Left renal cortex interstitium (tissue), 4 donors: ENCODE measurements at places on chromosomes 13 and 19.

DNA sequence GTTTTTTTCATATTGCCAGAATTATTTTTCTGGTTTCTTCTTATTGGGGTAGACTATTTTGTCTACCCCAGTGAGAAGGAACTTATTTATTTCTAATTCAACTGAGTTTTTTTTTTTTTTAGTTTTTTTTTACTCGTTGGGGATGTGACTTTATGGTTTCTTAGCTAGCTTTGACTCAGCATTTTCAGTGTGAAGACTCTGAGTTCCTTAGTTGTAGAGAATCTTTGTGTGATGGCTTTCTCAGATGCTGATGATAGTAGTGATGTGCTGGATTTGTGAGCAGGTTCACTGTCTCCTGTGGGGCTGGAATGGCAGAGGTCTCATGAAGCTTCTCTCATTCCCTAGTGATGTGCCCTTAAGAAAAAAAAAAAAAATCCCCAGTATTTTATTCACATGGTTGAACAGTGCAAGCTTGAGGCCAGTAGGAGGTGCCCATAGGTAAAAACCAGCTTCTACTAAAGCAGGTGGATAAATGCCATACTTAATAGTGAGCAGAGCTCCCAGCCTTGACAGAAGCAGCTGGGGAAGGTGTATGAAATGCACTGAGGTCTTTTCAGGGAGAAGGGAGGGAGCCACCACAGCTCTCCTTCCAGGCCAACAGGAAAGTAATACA, 106.2 kb upstream of the KLF5 start:
- no peak for DNase-seq

- no peak for DNase-seq
Observed at GRCh38 chr13:77171451-77171850, 144.5 kb upstream of the FBXL3 start.

DNA sequence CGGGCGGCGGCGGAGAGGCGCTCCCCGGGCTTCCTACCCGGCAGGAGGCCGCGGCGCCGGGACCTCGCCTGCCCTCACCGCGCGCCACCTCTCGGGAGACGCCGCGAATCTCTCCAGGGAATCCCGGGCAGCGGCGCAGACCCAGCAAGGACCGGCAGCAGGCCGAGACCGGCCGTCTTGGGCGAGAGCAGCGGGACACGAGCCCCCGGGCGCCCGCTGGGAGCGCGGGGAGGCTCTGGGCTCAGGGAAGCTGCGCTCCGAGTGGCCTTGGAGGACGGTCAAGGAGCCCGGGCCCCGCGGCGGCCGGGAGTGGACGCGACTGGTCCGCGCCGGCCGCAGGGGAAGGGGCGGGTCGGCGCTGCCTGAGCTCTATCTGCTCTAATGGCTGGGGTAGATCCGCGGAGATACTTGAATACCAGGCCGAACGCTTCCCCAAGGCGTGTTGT, 14.7 kb downstream of the CDX2 start:
- no peak for DNase-seq

- no peak for DNase-seq
Observed at GRCh38 chr13:54845351-54845965, 1816.8 kb downstream of the OLFM4 start.

DNA sequence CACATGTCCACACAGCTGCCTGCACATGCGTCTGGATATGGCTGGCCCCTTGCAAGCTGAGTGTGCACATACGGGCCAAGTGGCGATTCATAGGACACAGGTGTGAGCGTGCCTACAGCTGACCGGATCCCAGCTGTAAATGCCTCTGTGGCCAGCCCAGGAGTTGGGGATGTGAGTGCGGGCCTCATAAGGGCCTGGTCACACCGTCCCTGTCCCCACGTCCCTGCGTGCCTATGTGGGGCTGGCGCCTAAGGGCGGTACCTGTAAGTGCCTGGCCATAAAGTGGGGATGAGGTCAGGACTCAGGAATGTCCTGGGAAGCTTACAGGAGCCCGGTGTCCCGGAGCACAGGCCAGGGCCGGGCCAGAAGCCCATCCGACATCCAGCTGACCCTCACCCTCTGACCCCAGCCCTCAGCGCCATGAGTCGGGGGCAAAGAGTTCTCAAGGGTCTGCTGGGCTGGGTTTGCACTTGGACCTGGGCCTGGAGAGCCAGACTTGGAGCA, 1.3 kb upstream of the ARHGAP45 start:
- no peak for DNase-seq

DNA sequence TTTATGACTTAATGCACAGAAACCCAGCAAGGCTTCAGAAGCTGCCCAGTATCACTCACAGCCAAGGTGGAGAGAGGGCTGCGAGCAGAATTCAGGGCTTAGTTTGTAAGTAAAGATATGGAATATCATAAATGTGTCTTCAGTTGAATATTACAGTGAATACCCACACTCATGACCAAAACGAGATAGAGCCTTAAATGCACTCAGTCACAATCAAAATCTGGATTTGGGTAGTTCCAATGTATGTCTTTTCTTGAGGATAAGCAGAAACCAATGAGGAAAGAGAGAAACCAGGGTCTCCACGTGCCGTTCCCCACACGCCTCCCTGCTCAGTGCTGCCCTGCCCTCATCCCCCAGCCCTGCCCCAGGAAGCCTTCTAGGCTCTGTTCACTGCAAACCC, 94.9 kb downstream of the ZIC5 start:
- no peak for DNase-seq

DNA sequence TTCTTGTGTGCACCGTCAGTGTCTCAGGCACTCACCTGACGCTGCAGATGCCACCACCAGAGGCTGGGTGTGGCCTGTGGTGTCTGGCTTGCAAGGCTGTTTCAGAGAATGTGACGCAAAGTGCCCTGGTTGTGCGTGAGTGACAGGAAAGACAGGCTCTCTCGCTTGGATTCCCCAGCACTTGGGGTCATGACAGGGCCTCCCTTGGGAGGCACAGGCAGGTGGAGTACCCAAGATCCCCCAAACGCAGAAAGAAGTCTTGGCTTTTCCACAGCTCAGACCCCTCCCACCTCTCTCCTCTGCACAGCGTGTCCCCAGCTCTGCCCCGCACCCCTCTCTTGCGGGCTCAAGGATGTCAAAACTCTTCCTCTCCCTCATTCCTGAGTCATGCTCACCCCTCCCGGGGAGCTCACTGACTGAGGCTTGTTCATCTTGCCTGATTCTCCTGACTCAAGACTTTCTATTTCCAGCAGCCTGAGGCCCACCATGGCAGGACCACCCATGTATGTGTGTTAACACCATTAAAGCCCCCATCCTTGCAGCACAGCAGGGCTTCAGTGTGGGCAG, 21.0 kb downstream of the DHX34 start:
- no peak for DNase-seq
